ENCODE measurements at places on chromosomes 11 and 22. TPM values are rescaled to one million over a fixed set of nuclear protein-coding genes. Genes with fewer than 3 reads are reported as not detected.

- no peaks in the 10 kb centered on the region for H3K36me3 ChIP-seq
- no peak overlapping the region for H3K27ac ChIP-seq
- H3K4me3 ChIP-seq: no peak overlapping the region
- H3K27me3 ChIP-seq: no peaks in the 10 kb centered on the region
These were observed 546.0 kb upstream of the CCDC179 start for GRCh38 chr11:23406131-23406819.

GRCh38 chr11:112748713-112749543 is 212.3 kb upstream of the NCAM1 start:
- peaks cover 12% of the 10 kb centered on the region for H3K27me3 ChIP-seq
- no peaks in the 10 kb centered on the region for H3K4me1 ChIP-seq
- H3K4me3 ChIP-seq: no peak overlapping the region
- no peak for DNase-seq

GRCh38 chr11:125404157-125404810 is 91.8 kb downstream of the FEZ1 start:
- H3K36me3 ChIP-seq: no peaks in the 10 kb centered on the region
- H3K4me1 ChIP-seq: peaks cover 11% of the 10 kb centered on the region
- DNase-seq: no peak
- no peak overlapping the region for H3K27ac ChIP-seq
- H3K4me3 ChIP-seq: no peak overlapping the region

GRCh38 chr22:46829117-46829891 is 66.9 kb downstream of the TBC1D22A start:
- H3K27me3 ChIP-seq: no peaks in the 10 kb centered on the region
- DNase-seq: no peak
- peaks cover 10% of the 10 kb centered on the region for H3K36me3 ChIP-seq
- H3K4me3 ChIP-seq: no peak overlapping the region
- H3K4me1 ChIP-seq: peaks cover 27% of the 10 kb centered on the region

- H3K27me3 ChIP-seq: no peaks in the 10 kb centered on the region
- DNase-seq: no peak
- H3K4me3 ChIP-seq: no peak overlapping the region
- no peaks in the 10 kb centered on the region for H3K36me3 ChIP-seq
- no peak overlapping the region for H3K27ac ChIP-seq
These were observed 6.4 kb upstream of the TP53I11 start for GRCh38 chr11:44957040-44957515.

DNA sequence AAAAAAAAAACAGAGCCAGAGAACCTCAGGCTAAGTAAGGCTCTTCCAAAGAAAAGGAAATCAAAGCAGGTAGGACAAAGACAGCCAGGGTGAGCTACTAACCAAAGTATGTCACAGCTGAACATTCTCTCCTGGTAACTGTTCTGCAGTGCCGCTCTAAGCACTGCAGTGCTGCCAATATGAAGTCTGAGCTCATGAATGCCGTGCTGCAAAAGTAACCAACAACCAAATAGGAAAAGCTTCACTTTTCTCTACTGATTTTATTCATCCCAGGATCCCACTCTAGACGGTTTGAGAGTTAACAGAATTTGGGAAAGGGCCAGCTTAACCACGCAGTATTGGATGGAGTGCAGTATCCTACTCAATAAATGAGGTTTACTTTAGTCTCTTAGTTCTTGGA is 3.5 kb downstream of the SIK3 start:
- H3K36me3 ChIP-seq: peaks cover 5% of the 10 kb centered on the region
- no peaks in the 10 kb centered on the region for H3K27me3 ChIP-seq
- H3K4me1 ChIP-seq: peaks cover 79% of the 10 kb centered on the region
- peak overlapping the region; percentile 96 for H3K4me3 ChIP-seq
- peak; percentile 22 for DNase-seq

SMIM35 gene
- total RNA-seq: 0.91 TPM

RIMBP3B gene
- total RNA-seq: 2.4 TPM

Data from naive thymus-derived CD8-positive, alpha-beta T cell (primary cell).